ENCODE measurements at places on chromosomes 7 and 10.

DNA sequence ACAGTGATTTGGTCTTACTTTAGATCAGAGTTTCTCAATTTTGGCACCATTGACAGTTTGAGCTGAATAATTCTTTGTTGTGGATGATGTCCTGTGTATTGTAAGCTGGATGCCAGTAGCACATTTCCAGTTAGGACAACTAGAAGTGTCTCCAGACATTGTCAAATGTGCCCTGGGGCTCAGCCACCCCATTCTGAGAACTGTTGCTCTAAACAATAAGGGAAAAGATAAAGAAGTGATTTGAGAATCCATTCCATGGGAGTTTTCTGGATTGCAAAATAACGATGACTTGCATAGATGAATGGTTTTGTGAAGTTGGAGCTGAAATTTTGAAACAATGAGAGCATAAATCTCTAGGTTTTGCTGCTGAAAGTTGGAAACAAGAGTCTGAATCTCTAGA, 44.6 kb downstream of the NUP205 start:
- DNase-seq, result no peak

GRCh38 chr7:79176859-79177477, 276.5 kb downstream of the MAGI2 start:
- DNase-seq, result peak; percentile 70

DNA sequence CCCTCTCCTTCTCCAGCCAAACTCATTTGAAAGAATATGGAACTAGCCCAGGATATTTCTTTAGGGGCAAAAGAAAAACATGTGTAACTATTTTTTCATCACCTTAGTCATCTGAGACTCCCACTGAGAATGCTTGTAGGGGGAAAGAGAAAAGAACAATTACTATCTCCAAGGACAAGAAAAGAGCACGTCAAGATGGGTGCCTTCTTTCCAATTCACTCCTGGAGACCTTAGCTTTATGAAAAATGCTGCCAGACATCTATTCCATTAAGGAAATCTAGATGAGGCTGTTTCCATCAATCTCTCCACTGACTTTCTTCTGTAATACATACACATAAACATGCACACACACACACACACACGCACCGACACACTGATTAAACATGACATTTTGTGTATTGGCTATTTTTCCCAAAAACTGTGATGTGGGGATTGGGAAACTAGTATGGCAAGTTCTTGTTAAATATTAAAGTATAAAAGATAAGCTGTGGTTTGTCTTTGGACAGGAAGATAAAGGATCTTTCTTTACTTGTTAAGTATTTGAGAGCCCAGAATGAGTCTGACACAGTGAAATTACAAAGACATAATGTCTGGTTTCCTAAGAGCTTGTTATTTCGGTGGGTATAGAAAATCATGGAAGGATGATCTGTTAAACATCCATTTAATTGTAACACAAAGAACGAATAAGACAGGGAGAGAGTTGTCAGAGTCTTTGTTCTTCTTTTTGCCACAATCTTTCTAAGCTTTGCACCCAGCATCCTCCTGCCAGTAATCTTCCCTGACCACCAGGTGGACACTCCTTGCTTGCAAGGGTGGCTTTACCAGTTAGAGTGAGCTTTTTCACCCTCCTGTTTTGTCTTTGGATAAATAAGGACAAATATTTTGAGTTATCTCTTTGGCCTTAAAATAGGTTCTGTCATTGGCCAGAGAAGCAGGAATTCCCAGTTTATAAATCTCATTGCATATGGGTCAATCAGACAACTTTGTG, 177.3 kb upstream of the TMEM72 start:
- DNase-seq, result no peak

DNA sequence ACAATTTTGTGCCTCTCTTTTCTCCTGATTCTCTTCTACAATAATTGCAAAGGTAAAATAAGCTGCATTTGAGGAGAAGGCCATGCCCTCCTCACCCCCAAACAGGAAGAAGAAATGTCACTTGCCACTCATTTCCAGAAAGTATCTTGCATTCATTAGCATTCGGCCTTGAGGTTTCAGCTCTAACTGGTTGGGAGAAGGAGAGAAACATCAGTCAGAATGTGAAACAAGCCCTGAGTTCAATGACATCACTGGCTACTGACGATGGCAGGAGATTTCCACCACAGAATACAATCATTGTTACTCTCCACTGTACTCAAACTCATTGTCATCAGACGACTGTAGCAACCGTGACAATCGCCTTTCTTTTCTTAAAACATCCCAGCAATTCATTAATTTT, 72.8 kb downstream of the PRKCQ start:
- no peak for DNase-seq

- DNase-seq, result no peak
Observed at GRCh38 chr10:107420196-107420595, 255.7 kb upstream of the SORCS1 start.

All from foreskin fibroblast (primary cell).